ENCODE measurements at places on chromosomes 4 and X.

GRCh38 chrX:135543924-135544323, 23.5 kb downstream of the INTS6L start:
- no peak for DNase-seq

DNA sequence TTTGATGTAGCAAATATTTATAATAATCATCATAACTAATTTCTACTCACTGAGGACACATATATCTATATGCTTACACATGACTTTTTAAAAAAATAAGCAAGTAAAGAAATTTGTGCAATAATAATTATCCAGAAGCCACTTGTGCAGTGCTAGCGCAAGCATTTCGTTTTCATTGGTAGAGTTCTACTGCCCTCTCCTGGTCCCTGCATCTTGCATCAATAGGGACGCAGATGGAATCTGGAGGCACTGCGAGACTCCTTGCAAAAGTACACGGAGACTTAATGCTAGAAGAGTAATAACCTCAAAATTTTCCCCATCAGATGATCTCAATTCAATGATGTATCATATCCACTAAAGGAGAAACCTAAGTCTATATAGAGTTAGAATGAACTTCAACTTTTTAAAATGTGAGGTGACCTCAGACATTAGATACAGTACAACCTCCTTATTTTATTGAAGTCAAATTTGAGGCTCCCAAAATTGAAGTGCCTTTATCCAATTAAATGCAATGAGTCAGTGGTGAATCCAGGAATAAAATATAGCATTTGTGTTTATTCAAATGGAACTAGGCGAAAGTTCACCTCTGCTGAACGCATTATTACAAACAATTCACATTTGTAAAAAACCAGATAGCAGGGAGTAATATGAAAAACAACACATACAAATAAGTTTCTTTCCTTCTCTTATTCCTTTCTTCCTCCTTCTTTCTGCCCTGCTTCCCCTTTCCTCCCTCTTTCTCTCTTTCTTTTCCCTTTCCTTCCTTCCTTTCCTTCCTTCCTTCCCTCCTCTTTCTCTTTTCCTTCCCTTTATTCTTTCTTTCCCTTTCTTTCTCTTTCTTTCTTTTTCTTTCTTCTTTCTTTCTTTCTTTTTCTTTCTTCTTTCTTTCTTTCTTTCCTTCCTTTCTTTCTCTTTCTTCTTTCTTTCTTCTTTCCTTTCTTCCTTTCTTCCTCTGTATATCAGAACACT, 450.0 kb downstream of the ANKRD50 start:
- no peak for DNase-seq

GRCh38 chrX:22164770-22165388, 107.8 kb upstream of the CBLL2 start:
- no peak for DNase-seq

DNA sequence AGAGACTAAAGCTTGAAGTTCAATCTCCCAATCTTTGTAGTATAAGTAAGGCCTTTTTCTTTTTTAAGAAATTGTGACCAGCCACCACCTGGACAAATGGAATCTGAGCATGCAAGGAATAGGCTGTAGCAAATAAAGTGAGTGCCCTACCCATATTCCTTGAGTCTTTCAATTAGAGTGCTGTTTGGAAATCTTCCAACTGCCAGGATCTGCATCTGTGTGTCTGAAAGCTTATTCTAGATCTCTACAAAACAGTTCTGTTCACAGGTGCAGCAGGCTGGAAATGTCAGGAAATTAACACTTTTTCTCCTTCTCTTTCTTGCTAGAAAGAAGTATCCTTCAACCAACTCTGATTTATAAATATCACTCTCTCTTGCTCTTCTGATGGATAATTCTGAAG, 76.7 kb upstream of the NDST3 start:
- no peak for DNase-seq

DNA sequence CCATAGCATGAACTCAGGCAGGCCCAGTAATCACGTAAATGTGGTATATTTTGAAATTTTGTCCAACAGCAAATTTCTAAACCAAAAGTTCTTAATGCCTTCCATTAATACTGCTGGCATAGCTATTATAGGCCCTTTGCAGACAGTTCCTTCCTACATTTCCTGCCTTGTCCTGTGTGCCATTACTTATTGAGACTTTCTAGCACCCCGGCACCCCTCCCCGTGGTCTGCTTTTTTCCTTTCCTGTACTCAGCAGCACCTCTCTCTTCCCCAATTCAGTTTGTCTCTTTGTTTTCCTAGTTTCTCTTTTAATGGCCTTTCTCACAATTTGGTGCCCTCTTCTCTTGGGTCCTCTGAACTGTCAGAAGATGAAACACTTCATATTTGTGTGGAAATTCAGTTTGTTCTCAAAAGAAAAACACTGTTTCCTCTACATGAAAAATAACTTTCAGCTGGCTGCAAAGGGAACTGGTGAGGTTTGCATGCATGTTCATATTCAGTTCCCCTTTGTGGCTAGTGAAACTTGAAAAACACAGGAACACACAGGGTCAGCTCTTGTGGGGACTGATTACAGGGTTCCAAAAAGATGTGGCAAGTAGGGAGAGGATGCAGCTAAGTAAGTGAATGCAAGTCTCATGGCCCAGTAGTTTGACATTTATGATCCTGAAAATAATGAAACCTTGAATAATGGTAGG, 17.1 kb downstream of the GPR34 start:
- no peak for DNase-seq

DNA sequence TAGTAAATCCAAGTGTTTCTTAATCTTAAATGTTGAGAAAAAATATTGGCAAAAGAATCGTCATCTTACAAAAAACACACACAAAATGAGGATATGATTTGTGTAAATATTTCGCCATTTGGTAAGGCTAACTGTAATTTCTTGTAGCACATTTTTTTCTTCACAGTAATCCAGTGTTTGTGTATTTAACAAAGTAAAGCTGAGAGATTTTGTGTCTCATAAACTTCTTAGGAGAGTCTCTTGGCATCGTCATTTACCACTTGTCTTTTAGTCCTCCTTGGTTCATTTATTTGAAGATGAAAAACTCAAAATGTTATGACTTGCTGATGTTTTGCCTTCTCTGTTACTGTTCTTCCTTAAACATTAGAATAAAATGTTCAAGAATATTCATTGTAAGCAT, 326.7 kb upstream of the PITX2 start:
- DNase-seq = no peak

- DNase-seq = no peak
Observed at GRCh38 chrX:151985531-151985930, 11.1 kb upstream of the GABRE start.

DNA sequence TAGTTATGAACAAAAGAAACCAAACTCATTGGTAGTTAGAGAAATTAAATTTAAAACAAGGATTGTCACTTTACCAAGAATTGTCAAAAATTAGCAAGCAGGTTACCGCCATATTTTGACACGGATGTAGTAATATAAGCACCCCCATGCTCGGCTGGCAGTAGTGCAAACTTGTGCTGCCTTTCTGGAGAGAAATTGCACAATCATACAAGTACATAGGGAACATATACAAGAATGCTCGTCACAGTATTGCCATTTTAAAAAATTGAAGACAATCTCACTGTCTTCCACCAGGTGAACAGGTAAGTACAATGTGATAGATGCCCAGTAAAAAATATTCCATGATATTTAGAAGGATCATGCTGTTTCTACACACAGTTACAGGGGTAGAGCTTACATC, 55.6 kb upstream of the SLC39A8 start:
- no peak for DNase-seq

DNA sequence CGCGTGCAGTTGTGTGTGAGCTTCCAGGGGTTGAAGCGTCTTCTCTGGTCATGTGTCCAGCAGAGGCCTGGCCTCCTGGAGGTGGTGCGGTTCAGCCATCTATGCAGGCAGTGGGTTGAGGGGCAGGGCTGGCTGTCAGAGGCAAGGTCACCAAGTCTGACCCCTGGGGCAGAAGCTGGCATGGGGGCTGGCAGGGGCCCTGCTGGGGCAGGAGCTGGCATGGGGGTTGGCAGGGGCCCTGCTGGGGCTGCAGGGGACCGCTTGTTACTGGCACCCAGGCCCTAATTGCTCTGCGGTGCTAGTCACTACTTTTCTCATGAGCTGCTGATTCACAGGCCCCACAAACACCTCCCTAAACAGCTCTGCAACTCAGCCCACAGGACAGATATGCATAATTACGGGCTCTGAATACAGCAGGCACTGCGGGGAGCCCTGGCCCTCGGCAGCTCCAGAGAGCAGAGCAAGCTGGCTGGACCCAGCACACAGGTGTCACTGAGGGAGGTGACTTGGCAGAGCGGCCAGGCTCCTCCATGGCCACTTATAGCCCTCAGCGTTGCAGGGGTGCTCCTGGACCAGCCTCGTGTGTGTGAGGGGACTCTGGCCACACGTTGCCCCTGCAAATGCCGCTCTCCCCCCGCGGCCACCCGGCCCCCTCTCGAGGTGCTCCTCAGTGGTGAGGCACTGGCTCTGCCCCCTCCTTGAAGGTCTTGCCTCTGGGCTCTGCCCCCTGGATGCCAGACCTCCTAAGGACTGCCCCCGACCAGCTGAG, 32.7 kb downstream of the CPLX1 start:
- no peak for DNase-seq

DNA sequence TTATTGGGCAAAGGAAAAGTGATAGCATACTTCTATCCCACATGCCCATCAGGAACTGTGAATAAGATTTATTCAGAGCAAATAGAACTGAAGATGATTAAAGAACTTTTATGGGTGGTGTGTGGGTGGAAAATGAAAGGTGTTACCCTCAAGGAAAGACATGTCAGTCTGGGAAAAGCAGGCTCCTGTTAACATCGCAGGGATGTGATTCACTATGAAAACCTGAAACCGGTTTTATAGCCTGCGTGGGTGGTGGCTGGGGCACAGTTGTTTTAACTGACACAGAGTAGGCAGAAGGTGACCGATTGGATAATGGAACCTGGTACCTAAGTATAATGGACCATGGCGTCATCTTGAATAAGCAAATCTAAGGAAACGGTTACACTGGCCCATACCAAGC, 61.3 kb upstream of the CASK start:
- no peak for DNase-seq

DNA sequence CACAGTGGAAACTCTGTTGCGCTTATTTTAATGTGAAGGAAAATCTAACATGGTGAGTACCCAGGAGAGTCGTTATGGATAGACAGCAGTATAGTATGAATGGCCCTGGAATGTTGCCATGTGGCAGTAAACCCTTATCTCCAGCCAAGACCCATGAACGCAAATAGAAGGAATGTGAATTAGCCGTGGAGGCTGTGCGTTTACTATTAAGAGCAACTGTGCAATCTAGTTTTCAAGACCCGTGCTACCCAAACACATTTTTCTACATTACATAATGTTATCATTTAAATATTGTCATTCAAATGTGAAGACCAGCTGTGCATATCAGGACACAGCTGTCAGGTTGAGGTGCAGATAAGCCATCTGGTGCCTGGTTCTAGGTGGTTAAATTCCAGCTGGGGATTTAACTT, 13.3 kb upstream of the AGA start:
- no peak for DNase-seq

- DNase-seq = no peak
Observed at GRCh38 chr4:141258558-141258957, 37.9 kb downstream of the ZNF330 start.

- DNase-seq = no peak
Observed at GRCh38 chr4:37604461-37604860, 81.7 kb downstream of the RELL1 start.

- no peak for DNase-seq
Observed at GRCh38 chr4:108612365-108612764, 8.0 kb upstream of the RPL34 start.

DNA sequence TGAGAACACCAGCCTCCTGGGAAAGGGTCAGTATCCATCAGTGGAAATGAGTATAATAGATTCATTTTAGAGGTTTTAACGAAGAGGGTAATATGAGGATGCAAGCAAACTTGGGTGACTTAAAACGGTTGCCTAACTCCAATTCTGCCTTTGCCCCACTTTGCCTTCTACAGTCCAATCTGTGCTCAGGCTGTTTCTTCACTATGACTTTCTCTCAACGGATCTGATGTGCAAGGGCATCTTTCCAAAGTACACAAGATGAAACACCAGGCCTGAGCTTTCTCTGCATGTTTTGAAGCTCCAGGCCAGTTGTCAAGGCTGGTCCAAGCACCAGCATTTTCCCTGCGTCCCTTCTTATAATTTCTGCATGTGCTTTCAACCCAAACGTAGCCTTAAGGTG, 68.0 kb upstream of the TMEM164 start:
- no peak for DNase-seq

All from cortex of kidney (tissue), 1 donor.